Skeletal muscle cell (primary cell): ENCODE measurements at places on chromosomes 4 and X.

GRCh38 chr4:163681208-163681821 is 186.8 kb downstream of the TMA16 start:
- DNase-seq = no peak

GRCh38 chr4:75671802-75672421 is 1.3 kb downstream of the G3BP2 start:
- no peak for DNase-seq

GRCh38 chr4:84167093-84167492 is 332.0 kb downstream of the NKX6-1 start:
- no peak for DNase-seq

DNA sequence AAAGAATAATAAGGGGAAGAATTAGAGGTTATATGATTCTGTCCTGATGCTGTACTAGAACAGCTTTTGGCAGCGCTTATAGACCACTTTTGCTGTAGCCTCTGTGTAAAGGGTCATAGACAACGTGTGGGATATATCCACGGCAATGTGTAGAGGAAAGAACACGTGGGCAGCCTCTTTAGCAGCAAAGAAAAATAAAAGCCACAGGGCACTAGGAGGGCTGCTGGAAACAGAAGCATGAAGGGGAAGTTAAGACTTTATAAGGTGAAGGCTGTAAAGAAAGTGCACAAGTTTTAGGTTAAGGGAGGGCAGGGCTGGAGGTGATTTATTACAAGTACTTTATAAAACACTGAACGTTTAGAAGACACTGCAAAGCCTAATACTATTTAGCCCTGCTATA is 20.1 kb upstream of the PHEX start:
- no peak for DNase-seq

DNA sequence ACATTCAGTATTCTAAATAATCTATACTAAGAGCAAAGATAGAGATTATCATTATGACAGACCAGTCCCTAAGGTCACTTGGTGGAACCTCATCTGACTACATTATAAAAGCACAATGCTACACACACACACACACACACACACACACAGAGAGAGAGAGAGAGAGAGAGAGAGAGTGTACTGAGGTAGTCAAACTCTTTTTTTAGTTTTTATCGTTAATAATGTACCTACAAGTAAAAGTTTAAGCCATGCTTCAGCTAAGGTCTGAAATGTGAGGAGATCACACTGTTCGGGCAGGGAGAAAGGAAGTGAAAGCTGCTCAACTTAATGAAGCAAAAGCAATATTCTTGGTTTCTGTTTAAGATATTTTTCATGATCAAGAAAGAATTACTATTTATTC is 75.8 kb upstream of the CCDC160 start:
- DNase-seq = no peak

DNA sequence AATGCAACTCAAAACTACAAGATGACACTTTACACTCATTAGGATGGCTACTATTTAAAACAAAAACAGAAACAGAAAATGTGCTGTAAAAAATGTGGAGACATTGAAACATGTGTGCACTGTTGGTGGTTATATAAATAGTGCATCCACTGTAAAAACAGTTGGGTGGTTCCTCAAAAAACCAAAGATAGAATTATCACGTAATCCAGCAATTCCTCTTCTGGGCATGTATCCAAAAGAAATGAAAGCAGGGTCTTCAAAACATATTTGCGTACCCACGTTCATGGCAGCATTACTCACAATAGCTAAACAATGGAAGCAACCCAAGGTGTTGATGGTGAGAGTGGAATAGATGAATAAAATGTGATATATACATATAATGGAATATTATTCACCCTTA is 967.2 kb downstream of the TRAM1L1 start:
- DNase-seq = peak; percentile 1

DNA sequence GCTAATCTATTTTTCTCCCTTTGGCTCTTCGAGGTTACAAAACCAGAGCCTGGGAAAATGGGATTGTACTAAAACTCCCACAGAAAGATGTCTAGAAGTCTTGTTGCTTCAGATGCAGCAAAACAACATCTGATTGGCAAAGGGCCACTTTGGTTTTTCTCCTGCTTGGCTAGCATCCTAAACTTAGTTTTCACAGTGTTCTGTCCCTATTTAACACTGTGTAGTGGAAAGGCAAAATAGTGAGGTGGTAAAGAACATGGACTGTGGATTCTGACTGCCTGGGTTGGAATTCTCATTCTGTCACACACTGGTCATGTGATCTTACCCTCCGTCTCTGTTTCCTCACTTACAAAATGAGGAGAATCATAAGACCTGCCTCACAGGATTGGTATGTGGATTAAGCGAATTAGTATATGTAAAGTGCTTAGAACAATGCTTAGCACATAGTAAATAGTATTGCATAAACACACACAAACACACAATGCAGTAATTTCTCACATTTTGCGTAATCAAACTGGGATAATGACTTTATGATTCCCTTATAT is 23.5 kb downstream of the TIGD2 start:
- peak; percentile 89 for DNase-seq

DNA sequence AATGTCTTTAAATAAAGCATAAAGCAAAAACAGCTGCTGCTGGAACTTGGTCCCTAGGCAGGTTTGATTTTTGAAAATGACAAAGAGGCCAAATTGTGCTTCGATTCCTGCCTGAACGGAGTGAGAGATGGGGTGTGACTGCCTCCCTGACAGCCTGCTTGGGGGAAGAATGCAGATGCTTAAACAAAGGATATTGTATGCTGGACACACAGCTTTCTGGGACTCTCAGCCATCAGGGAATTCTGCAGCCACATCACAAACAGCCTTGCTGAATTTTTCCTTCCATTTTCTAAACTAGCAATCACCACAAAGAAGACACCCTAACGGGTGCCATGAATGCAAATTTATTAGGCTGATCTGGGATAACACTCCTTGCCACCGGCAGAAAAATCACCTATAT is 83.9 kb upstream of the CPEB2 start:
- no peak for DNase-seq

- DNase-seq = no peak
Measured at GRCh38 chrX:71638409-71638808, 20.1 kb upstream of the CXCR3 start.

- DNase-seq = no peak
Measured at GRCh38 chr4:184641451-184641850, 7.8 kb downstream of the CASP3 start.

DNA sequence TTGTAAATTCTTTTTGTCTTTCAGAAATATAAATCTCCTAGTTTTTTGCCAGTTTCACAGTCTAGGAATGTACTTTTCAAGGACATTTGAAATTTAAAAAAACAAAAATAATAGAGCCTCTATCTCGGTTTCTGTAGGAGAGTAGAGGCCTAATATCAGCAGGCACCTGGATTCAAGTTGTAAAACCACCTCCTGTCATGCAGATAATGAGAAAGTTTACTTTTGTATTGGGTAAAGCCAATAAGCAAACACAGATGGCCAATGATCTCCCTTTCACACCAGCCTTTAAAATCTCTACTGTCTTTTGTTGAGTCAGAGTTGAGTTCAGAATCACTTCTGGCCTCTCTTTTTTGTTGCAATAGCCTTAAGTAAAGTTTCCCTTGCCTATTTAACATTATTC is 1499.9 kb downstream of the PCDH18 start:
- no peak for DNase-seq

DNA sequence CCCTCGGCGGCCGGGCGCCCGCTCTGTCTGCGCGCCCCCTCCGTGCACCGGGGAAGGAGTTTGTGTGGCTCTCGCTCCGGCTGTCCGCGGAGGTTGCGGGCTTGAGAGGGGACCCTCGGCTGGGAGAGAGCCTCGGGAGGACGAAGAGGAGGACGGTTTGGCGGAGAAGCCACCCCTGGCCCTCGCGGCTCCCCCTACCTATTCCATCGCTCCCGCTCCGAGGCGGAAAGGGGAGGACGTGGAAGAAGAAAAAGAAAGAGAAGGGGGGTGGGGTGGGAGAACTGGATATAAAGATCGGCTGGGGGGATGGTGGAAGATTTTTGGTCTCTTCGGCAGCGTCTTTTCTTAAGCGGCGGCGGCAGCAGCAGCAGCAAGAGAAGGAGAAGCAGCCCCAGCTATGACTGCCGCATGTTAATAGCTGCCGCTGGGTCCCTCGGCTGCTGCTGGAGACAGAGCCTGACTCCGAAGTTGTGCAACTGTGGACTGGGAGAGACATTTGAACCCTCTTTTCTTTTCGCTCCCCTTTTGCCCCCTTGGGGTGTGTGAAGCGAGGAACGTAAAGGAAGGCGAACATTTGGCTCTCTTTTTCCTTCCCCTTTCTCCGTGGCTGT is 895 bp downstream of the ADGRL3 start:
- DNase-seq = no peak

- DNase-seq = no peak
Measured at GRCh38 chr4:119020158-119020557, 115.5 kb upstream of the MYOZ2 start.

DNA sequence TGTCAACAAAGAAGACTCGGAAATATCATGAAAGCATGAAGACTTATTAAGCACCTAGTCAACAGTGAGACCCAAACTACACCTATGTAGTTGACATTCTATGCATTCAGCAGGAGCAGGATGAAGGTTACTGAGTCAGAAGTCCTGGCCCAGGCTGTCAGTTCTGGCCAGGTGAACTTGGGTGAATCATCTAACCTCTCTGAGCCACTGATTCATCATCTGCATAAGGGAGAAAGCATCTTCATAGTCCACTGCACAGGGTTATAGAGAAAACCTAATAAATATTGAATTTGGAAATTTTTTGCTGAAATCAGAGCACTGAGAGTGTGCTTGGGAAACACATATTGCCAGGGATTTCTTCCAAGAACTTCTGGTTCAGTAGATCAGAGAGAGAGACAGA is 296.0 kb upstream of the SFRP2 start:
- DNase-seq = peak; percentile 49

DNA sequence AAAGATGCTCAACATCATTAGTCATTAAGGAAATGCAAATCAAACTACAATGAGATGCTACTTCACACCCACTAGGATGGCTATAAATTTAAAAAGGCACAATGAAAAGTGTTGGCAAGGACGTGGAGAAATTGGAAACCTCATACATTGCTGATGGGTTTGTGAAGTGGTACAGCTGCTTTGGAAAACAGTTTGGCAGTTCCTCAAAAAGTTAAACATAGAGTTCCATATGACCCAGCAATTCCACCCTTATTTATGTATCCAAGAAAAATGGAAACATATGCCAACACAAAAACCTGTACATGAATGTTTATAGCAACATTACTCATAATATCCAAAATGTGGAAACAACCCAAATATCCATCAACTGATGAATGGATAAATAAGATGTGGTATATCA is 101.3 kb upstream of the MAGEB10 start:
- DNase-seq = no peak

DNA sequence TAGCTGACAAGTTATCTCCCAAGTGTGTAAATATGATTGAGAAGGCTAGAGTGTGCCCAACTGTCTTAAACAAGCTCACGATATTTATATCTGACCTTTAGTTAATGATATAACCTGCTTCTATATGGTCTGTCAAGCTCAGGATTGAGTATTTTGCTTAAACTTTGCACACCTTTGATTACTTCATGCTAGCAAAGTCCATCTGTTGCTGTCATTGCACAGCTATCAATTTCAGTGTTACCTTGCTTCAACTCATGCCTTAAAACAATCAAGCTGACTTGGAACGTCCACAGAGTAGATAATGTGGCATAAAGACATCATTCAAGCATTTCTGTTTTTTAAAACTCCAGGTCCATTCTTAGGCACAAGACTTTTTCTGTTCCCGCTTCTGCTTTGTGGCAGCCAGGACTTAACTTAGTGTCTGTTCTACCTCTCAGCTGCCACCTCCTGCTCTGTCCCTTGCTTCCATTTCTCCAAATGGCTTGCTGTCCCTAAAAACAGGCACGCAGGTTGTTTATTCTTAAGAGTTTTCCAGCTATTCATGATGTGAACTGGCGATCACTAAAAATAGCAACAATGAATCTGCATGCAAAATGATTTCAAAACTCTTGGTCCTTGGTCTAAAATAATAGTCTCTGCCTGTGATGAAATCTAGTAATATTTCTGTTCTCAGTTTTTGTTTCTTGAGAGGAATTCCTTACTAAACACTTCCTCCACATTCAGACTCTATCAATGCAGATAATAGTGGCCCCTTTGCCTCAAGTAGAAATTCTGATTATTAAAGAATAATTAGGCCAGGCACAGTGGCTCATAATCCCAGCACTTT is 16.3 kb upstream of the NEIL3 start:
- no peak for DNase-seq

DNA sequence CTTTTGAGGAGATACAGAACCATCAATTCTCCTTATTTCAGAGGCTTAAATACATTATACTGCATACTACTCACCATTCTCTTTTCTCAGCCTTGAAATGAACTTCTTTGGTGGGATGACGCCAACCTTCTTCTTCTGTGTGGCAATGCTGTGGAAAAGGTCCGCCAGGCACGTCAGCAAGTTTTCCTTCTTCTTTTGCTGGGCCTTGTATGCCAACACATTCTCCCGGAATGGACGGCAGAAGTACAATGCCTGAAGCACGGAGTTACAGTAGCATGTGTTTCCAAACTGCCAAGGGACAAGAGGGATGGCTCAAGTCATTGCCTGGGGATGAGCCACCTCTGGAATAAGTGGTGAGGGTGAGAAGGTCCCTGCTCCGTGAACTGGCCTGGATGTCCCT is 31.2 kb downstream of the USP46 start:
- no peak for DNase-seq

DNA sequence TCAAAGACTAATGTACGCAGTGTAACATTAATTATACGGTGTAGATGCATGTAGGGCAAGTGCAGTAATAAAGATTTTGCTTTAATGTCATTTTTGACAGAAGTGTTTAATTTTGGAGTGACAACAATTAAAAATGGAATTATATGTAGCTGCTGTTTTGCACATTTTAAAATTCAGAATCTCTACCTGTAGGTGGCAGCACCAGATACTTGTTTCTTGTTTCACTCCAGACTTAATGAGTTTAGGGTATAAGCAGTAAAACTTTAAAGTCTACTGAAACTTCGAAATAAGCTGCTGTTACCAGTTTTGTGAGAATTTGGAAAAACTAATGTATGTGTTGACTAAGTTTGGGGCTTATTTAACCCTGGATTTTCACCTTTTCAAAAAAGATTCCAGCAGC is 144.9 kb downstream of the POLA1 start:
- DNase-seq = no peak

DNA sequence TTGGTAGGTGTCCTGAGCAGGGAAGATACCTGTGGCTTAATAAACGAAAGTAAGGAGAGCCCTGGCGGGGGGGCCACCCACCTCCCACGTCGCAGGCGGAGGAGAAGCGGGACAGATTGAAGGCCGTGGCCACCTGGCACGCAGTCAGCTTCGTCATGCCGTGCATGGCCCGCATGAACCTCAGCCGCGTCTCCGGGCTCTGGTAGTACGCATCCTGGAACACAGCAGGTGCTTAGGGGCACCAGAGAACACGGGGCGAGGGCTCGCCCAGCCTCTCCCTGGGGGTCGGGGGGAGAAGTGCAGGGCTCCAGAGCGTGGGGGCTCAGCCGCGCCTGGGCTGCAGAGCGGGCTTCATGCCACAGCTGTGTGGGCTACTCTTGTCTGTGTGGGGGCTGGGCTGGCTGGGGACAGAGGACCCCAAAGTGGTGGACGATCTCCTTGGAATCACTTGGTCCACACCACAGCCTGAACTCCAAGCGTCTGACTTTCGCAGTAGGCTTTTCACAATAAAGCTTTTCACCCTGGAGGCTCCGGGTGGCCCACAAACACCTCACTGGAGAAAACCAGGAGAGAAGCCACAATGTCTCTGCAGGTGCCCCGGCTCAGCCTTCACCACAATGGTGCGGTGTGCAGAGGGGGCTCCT is 27.1 kb upstream of the SLC25A6 start:
- no peak for DNase-seq

GRCh38 chr4:107760281-107760947 is 40.4 kb upstream of the PAPSS1 start:
- no peak for DNase-seq
